Upper lobe of right lung (tissue), 1 donor: ENCODE measurements at places on chromosomes 5 and 9. TPM values are rescaled to one million over a fixed set of nuclear protein-coding genes. Genes with fewer than 3 reads are reported as not detected.
A peak's percentile ranks its signal among the peaks of the same experiment; 100 is the strongest.

GFM2 gene
- 16.8 TPM for total RNA-seq

GRCh38 chr5:43616535-43616934 lies 13.6 kb downstream of the NNT start:
- no peak overlapping the region for H3K27ac ChIP-seq
- no peaks in the 10 kb centered on the region for H3K27me3 ChIP-seq
- peaks cover 51% of the 10 kb centered on the region for H3K36me3 ChIP-seq
- no peak for DNase-seq
- H3K4me1 ChIP-seq = peaks cover 12% of the 10 kb centered on the region

NOXA1 gene
- 6.5 TPM for total RNA-seq

DNA sequence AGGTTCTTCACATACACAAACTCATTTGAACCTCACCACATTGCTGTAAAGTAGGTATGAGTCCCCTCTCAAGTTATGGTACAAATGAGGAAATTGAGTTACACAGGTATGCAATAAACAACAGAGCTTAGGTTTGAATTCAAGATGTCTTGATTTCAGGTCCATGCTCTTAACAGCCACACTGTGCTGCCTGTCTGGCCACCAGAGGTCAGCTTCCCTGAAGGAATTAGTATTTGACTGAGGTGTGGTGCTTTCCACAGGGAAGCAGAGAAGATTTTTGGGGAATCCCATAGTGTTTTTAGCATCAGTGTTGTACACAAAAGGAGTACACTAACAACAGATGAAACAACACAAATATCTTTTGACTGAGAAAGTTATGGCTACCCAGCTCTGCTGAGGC lies 94.4 kb upstream of the ITGA1 start:
- H3K4me3 ChIP-seq = no peak overlapping the region
- no peak overlapping the region for H3K27ac ChIP-seq
- no peak for DNase-seq
- H3K4me1 ChIP-seq = peaks cover 15% of the 10 kb centered on the region

- DNase-seq = no peak
- H3K27ac ChIP-seq = no peak overlapping the region
- H3K4me1 ChIP-seq = peaks cover 4% of the 10 kb centered on the region
- H3K36me3 ChIP-seq = no peaks in the 10 kb centered on the region
These were observed 17.5 kb upstream of the F2RL1 start for GRCh38 chr5:76801159-76801802.

CARTPT gene
- not detected for total RNA-seq

- no peaks in the 10 kb centered on the region for H3K36me3 ChIP-seq
- H3K27ac ChIP-seq = no peak overlapping the region
- DNase-seq = no peak
These were observed 45.6 kb downstream of the CFAP90 start for GRCh38 chr5:7805379-7805778.

- peaks cover 15% of the 10 kb centered on the region for H3K4me1 ChIP-seq
- H3K4me3 ChIP-seq = no peak overlapping the region
- peak overlapping the region; percentile 63 for H3K27ac ChIP-seq
- no peaks in the 10 kb centered on the region for H3K36me3 ChIP-seq
- peak; percentile 95 for DNase-seq
These were observed 53.4 kb downstream of the TENT4A start for GRCh38 chr5:6766604-6767093.

- H3K4me3 ChIP-seq = no peak overlapping the region
- peaks cover 51% of the 10 kb centered on the region for H3K36me3 ChIP-seq
- H3K27me3 ChIP-seq = no peaks in the 10 kb centered on the region
- no peak for DNase-seq
These were observed 36.7 kb downstream of the CDK7 start for GRCh38 chr5:69271376-69271775.

- no peak overlapping the region for H3K27ac ChIP-seq
- no peaks in the 10 kb centered on the region for H3K27me3 ChIP-seq
- H3K36me3 ChIP-seq = no peaks in the 10 kb centered on the region
- no peak overlapping the region for H3K4me3 ChIP-seq
- no peak for DNase-seq
- H3K4me1 ChIP-seq = no peaks in the 10 kb centered on the region
These were observed 799.0 kb downstream of the TLR4 start for GRCh38 chr9:118503236-118503635.

MSMP gene
- not detected for total RNA-seq

DNA sequence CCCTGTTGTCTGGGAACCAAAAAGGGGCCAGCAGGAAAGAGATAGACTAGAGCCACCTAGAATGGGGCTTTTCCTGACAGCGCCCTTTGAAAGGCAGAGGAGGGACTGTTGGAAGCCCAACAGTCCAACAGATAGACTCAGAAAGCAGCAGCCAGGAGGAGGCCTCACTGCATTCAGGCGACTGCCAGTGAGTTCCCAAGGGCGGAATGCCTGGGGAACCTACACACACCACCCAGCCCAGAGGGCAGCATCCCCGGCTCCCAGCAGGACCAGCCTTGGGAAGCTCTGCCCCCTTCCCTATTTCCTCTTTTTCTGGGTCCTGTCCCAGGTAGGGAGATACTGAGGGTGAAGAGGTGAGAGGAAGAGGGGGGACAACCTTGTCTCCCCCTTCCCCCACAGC lies 192.4 kb upstream of the KLF4 start:
- no peaks in the 10 kb centered on the region for H3K36me3 ChIP-seq
- DNase-seq = no peak
- H3K27ac ChIP-seq = no peak overlapping the region

- peaks cover 6% of the 10 kb centered on the region for H3K27me3 ChIP-seq
- H3K4me1 ChIP-seq = no peaks in the 10 kb centered on the region
- DNase-seq = no peak
- H3K36me3 ChIP-seq = no peaks in the 10 kb centered on the region
- H3K27ac ChIP-seq = no peak overlapping the region
These were observed 91.8 kb upstream of the MVB12B start for GRCh38 chr9:126234681-126235335.

DNA sequence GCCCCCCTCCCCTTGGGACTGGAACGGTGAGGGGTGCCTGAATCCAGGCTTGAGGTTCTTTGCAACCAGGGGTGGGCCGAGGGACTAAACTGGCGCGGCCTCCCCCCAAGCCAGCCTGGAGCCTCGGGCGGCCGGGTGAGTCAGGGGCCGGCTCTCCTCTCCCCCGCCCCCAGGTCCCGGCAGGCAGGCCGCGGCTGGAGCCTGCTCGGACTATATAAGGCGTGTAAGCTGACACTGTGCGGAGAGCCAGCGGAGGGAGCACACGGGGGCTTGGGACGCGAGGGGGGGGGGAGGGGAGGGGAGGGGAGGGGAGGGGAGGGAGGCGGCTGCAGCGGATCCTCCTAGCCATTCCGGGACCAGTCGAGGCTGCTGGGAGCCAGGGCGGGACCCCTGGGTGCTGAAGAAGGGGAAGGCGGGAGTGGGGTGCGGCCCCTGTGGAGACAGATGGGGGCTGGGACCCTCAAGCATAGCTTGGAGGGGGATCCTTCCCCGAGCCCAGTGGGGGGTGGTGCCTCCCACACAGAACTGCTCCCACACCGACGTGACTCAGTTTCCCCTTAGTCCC lies 595 bp downstream of the PDLIM7 start:
- H3K27ac ChIP-seq = peak overlapping the region; percentile 81
- peak; percentile 76 for DNase-seq
- H3K4me3 ChIP-seq = peak overlapping the region; percentile 75

- no peaks in the 10 kb centered on the region for H3K27me3 ChIP-seq
- no peak overlapping the region for H3K4me3 ChIP-seq
- H3K4me1 ChIP-seq = no peaks in the 10 kb centered on the region
These were observed 1347.2 kb upstream of the NUDT12 start for GRCh38 chr5:104909803-104910202.

- no peaks in the 10 kb centered on the region for H3K27me3 ChIP-seq
- H3K4me1 ChIP-seq = peaks cover 15% of the 10 kb centered on the region
- peak overlapping the region; percentile 75 for H3K27ac ChIP-seq
- H3K36me3 ChIP-seq = no peaks in the 10 kb centered on the region
These were observed 911 bp downstream of the ABLIM3 start for GRCh38 chr5:149141957-149142851.

DNA sequence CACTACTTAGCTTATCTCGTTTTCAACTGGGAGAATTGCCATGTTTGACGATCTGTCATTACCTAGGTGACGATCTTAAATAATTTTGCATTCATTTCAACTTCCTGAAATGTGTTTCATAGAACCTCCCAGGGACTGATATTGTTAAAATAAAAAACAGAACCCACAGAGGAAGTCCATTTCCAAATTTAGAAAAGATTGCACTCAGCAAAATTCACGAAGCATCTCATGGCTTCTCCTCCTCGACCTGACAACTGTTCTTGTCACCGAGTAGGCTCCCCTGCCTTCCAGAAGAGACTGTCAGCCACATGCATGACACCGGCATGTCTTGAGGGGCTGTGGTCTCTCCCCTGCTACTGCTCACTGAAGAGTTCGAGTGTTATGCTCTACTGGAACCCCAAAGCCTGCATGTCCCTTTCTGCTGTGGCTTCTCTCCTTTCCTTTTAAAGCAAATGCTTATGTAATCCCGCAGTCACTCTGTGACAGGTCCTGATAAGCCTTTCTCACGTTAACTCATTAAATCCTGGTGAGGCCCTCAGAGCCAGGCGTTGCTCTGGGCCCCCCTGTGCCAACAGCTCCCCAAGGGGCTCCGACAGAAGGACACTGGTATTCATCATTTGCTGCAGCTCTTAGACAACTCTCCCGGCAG lies 26.8 kb upstream of the ANKRD33B start:
- peaks cover 9% of the 10 kb centered on the region for H3K27me3 ChIP-seq
- H3K4me1 ChIP-seq = peaks cover 21% of the 10 kb centered on the region
- no peak overlapping the region for H3K27ac ChIP-seq

PCDHGC4 gene
- total RNA-seq = 1.8 TPM

DNA sequence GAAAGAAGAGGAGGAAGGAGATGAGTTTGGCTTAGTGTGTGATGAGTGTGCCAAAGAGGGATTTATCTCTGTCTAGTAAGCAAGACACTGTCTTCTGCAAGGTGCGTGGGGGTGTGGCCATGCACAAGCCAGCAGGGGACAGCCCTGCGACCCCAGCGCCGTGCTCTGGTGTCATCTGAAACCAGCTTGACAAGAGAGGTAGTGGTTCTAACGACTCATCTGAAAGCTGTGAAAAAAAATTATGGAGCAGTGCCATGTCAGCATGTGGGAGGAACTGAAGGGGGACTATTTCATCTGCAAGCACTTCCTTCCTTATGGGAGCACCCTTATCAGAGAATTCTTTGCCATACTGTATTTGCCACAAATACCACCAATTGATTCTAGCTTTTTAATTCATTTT lies 398.6 kb downstream of the PSAT1 start:
- H3K27ac ChIP-seq = no peak overlapping the region
- no peak overlapping the region for H3K4me3 ChIP-seq
- H3K36me3 ChIP-seq = no peaks in the 10 kb centered on the region
- no peak for DNase-seq
- no peaks in the 10 kb centered on the region for H3K27me3 ChIP-seq
- no peaks in the 10 kb centered on the region for H3K4me1 ChIP-seq

- no peak for DNase-seq
- peaks cover 32% of the 10 kb centered on the region for H3K36me3 ChIP-seq
- no peak overlapping the region for H3K27ac ChIP-seq
These were observed 19.3 kb downstream of the PGGT1B start for GRCh38 chr5:115243412-115243811.

HSPB3 gene
- 1.1 TPM for total RNA-seq

DNA sequence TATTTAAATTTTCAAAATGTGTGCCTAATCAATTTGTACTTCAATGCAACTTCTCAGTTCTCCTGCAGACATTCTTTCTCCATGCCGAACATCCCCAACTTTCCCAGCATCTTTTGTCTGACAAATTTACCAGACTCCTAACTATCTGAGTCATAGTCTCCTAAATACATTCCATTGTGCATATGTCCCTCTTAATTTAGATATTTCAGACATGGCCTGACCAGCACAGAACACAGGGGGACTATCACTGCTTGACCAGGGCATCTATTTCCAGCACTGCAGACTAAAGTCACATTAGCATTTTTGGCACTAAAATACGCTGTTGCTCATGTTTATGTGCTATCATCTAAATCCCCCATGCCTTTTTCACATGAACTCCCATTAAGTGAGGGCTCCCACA lies 71.9 kb downstream of the ITGA1 start:
- H3K4me3 ChIP-seq = no peak overlapping the region
- H3K4me1 ChIP-seq = peaks cover 16% of the 10 kb centered on the region
- no peak for DNase-seq
- H3K27ac ChIP-seq = no peak overlapping the region
- H3K36me3 ChIP-seq = no peaks in the 10 kb centered on the region
- H3K27me3 ChIP-seq = no peaks in the 10 kb centered on the region

GRCh38 chr5:143399616-143400540 lies 3.6 kb downstream of the NR3C1 start:
- DNase-seq = no peak
- H3K27ac ChIP-seq = peak overlapping the region; percentile 37
- no peaks in the 10 kb centered on the region for H3K27me3 ChIP-seq
- H3K4me3 ChIP-seq = peak overlapping the region; percentile 91
- peaks cover 51% of the 10 kb centered on the region for H3K4me1 ChIP-seq

TIMD4 gene
- total RNA-seq = not detected

DNA sequence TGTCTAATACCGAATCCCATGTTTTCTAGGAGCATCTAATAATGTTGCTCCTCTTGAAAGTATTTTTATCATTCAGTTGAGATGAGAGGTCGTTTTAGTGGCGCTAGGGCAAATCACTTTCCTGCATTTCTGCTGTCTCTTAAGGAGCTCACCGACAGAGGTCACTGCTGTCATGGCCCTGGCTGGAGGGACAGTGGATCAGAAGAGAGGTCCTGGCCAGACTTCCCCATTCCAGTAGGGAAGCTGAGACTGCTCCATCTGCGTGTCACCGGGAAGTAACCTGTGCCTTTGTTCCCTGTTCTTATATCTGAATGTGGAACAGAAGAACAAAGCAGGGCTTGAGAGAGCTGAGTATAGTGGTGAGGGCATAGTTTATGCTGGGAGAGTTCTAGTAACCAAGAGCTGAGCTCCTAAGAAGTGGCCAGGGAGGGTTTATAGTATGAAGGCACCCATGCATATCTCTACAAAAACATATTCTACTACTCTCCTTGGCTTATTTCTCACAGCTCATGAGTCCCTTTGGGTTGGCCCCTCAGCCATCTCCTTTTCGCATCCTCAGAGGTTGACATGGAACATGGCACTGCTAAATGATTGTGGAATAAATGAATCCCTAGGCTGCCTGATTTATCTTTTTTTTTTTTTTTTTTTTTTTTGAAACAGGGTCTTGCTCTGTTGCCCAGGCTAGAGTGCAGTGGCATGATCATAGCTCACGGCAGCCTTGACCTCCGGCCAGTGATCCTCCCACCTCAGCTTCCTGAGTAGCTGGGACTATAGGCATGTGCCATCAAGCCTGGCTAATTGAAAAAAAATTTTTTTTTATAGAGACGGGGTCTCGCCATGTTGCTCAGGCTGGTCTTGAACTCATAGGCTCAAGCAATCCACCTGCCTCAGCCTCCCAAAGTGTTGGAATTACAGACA lies 27.2 kb downstream of the ATP6V0E1 start:
- H3K36me3 ChIP-seq = no peaks in the 10 kb centered on the region
- peaks cover 70% of the 10 kb centered on the region for H3K4me1 ChIP-seq
- DNase-seq = peak; percentile 77
- no peak overlapping the region for H3K4me3 ChIP-seq
- H3K27me3 ChIP-seq = no peaks in the 10 kb centered on the region

GRCh38 chr5:172751761-172752510 lies 19.1 kb downstream of the DUSP1 start:
- no peak overlapping the region for H3K4me3 ChIP-seq
- no peaks in the 10 kb centered on the region for H3K36me3 ChIP-seq
- H3K4me1 ChIP-seq = peaks cover 11% of the 10 kb centered on the region
- no peak overlapping the region for H3K27ac ChIP-seq
- peak; percentile 10 for DNase-seq
- no peaks in the 10 kb centered on the region for H3K27me3 ChIP-seq

PRSS3 gene
- not detected for total RNA-seq
